Inflammatory macrophage (primary cell): ENCODE measurements at places on chromosomes 13 and 19.
A peak's percentile ranks its signal among the peaks of the same experiment; 100 is the strongest.

GRCh38 chr19:38047641-38048040 is 140.6 kb downstream of the SIPA1L3 start:
- DNase-seq: no peak

DNA sequence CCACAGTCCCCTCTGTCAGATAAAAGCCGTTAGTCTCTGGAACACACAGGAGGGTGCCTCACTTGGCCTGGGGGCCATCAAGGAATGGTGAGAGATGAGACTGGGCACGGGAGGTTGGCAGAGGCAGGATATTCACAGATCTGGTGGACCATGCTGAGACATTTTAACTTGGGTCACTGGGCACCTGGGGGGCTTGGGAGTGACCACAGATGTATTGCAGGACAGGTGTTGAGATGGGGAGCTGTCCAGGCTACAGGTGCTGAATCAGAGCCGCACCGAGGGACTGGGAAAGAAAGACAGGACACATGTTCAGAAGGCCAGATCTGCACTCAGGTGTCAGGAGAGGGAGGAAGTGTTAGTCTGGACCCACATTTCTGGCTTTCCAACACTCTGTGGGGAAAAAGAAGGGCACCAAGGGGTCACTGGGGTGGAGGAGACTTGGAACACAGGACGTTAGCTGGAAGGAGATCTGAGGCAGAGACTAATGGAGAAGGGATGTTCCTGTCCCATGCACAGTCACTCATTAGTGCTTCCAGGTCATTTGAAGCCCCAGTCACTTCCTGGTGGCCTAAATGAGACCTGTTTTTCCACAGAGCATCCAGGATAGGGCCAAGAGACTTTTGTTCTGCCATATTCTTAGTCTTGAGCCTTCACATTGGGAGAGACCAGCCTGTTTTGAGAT is 56.1 kb downstream of the CHST8 start:
- no peak for DNase-seq

DNA sequence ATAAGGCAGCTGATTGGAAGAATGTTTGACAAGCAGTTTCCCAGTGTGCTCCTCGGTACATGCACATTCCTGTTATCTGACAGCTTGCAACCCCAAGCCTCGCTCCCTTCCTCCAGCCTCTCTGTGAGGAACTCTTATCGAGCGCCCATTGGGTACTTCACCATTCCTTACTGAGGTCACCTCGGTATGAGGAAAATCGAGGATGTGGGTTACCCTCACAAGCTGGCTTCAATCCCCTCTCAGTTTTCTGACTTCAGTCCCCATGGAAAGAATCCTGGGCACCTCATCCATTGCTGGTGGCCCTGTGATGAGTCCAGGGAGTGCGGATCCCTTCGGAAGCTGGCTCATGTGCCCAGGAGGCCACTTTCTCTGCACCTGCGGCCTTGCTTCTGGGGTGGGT is 17.3 kb downstream of the TEX29 start:
- no peak for DNase-seq

DNA sequence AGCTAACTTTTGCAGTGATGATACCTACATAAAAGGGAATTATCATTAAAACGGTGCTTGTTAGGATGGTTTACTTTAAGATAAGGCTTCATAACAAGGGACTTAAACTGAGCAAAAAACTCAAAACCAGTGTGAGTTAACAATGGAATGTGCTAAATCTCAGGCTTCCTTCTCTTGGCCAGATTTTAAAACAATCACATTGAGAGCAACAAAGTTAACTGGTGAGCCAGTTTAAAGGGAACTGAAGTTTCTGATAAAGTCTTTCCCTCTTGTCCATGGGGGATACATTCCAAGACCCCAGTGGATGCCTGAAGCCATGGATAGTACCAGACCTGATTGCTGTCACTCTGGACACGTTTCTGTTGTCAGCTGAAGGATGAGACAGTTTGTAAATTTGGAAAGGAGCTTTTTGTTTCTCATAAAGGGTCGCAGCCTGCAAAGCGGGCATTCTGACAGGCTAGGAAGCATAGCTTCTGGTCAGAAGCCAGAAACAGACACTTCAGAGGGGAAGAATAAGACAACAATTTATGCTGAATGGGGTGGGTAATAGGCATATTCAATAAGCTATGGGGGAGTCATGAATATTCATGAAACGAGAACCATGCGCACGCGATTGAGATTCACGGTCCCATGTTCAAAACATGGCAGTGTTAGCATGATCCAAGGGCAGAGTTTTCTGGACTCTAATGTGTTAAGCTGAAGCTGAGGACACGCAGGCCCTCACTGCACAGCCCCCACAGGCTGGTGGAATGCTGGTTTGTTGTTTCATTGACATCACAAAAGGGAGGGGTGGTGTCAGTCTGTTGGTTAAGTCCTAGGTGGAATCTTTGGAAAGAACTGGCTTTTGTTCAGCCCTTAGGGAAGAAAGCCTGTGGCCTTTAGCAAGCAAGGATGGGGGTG is 150.6 kb upstream of the RNF113B start:
- no peak for DNase-seq

DNA sequence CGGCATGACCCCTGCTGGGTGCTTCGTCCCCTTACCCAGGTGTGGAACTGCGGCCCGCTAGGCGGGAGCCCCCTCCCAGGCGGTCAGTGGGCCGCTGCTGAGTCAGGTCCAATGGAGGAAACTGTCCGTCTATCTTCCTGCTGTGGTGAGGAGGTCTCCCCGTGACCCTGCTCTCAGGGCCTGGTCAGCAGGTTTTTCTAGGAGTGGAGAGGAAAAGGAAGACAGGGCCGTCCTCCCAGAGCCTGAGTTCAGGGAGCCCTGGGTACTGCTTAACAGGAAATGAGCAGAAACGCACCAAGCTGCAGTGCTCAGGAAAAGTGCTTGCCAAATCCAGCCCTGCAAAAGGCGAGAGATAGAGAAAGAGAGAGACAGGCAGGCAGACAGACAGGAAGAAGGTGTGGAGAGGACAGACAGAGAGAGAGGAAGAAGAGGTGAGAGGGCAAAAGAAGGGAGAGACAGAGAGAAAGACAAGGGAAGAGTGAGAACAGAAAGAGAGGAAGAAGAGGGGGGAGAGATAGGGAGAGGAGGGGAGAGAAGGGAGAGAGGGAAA is 10.3 kb downstream of the SH3GL1 start:
- peak; percentile 28 for DNase-seq

- DNase-seq: no peak
Observed at GRCh38 chr19:39970425-39970674, 615 bp upstream of the PSMC4 start.

DNA sequence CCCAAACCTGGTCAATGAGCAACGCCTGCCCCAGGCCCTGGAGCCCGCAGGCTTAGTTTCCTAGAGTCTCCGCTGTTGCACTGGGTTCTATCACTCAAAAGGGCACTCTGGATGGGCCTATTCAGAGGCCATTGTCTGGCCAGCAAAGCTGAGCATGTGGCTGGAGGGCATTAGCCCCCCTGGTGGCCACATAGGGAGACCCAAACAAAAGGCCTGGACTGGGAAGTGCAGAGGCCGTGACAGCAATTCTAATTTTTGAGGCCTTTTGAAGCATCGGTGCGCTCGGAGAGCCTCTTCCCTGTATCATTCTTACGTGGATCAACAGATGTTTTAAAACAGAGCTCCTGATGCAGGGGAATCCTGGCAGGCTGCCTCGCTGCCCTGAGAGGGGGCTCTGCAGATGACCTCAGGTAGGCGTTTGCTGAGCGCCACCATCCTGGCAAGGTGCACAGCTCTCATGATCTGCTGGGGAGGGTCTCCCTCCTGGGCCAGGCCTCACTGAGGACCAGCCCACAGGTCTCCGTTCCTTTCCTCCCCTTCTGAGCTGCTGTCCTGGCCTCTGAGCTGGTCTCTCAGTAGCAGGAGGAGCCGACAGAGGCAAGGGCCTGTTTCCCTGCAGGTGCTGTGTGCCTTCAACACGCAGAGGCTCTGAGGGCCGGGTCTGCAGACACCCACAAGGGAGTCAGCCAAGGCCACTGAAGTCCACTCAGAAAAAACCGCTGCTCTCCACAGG is 190.5 kb downstream of the URI1 start:
- DNase-seq: no peak

DNA sequence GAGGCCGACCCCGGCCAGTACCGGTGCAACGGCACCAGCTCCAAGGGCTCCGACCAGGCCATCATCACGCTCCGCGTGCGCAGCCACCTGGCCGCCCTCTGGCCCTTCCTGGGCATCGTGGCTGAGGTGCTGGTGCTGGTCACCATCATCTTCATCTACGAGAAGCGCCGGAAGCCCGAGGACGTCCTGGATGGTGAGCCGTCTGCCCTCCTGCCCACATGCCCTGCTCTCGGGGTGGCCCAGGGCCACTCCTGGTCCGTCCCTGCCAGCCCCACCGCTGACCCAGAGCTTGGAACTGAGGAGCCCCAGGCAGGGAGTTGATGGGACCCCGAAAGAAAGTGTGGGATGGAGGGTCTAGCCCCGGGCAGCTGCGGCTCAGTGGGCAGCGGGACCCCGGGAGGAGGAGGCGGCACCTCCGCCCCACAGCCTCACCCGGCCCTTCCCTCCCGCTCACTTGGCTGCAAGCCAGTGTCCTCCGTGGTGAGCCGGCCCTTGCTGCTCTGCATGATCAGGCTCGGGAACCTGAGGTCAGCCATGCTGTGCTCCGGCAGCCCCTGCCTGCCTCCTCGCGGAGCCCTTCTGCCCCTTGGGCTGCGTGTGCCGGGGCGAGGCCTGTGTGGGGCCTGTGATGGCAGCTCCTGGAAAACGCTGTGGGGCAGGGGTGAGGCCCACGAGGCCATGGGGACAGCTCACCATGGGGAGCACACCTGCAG is 8.1 kb upstream of the HCN2 start:
- no peak for DNase-seq

GRCh38 chr13:33874871-33875270 is 56.9 kb downstream of the RFC3 start:
- DNase-seq: no peak

- no peak for DNase-seq
Observed at GRCh38 chr13:24050796-24051715, 109.5 kb upstream of the SPATA13 start.

DNA sequence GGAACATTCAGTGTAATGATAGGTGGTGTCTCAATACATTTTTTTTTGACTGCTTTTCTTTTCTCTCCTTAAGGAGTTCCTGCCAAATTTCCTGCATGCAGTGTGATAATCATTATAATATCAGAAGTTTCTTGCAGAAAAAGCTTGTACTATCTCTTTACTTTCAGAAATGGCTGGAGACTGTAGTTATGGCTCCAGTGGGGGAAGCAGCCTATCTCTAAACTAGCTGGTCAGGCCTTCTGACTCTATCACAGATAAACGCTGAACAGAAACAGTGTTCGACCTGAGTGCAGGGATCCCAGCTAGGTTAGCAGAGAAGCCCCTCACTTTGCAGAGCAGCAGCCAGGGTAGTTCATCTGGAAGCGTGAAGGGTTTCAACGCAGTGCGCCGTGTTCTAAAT is 1.9 kb downstream of the CCNE1 start:
- DNase-seq: no peak

GRCh38 chr19:47503826-47504150 is 11.1 kb downstream of the NAPA start:
- DNase-seq: no peak

GRCh38 chr13:77184455-77184854 is 142.4 kb downstream of the MYCBP2 start:
- DNase-seq: peak; percentile 26

GRCh38 chr19:38022791-38023670 is 116.0 kb downstream of the SIPA1L3 start:
- peak; percentile 63 for DNase-seq

GRCh38 chr13:98632961-98633360 is 56.1 kb upstream of the STK24 start:
- DNase-seq: peak; percentile 51

- DNase-seq: peak; percentile 40
Observed at GRCh38 chr19:7534531-7535046, 928 bp upstream of the PNPLA6 start.

DNA sequence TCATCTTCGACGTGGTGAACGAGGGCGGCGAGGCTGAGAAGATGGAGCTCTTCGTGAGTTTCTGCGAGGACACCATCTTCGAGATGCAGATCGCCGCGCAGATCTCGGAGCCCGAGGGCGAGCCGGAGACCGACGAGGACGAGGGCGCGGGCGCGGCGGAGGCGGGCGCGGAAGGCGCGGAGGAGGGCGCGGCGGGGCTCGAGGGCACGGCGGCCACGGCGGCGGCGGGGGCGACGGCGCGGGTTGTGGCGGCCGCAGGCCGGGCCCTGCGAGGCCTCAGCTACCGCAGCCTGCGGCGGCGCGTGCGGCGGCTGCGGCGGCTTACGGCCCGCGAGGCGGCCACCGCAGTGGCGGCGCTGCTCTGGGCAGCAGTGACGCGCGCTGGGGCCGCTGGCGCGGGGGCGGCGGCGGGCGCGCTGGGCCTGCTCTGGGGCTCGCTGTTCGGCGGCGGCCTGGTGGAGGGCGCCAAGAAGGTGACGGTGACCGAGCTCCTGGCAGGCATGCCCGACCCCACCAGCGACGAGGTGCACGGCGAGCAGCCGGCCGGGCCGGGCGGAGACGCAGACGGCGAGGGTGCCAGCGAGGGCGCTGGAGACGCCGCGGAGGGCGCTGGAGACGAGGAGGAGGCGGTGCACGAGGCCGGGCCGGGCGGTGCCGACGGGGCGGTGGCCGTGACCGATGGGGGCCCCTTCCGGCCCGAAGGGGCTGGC is 52.6 kb downstream of the MAP4K1 start:
- DNase-seq: peak; percentile 41

GRCh38 chr13:110520431-110521295 is 40.9 kb downstream of the RAB20 start:
- DNase-seq: peak; percentile 98

DNA sequence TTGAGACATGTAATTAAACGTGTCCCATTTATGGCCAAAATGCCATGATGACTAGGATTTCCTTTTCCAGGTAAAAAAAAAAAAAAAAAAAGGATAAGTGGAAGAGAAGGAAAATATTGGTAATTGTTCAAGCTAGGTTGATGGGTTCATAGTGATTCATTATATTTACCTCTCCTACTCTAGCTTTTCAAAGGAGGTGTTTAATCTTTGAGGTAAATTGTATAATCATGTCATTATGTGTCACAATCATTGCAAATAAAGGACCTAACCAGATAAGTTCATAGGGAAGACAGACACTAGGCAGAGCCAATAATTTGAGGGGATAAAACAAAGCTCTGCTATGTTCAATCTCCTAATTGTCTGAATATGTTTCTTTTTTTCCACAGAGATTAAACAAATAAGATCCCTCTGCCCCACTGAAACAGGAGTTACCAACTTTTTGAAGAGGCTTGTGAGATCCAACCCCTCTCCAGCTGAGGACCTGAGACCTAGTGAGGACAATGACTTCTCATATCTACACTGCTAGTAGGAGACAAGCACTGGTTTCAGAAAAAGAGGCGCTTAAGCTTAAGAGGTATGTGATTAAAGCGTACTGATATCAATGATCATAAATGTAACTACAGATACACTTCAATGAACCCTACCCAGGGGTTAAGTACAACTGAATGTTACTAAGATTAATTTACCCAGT is 61.4 kb downstream of the USP12 start:
- DNase-seq: no peak

GRCh38 chr19:51698296-51698695 is 5.2 kb downstream of the SPACA6 start:
- DNase-seq: no peak
